Stimulated activated CD4-positive, alpha-beta T cell treated with anti-CD3 and anti-CD28 coated beads, TNF-alpha, amount 100 ng/mL, for 1 hour (primary cell): ENCODE measurements at places on chromosomes 11 and 22.

DNA sequence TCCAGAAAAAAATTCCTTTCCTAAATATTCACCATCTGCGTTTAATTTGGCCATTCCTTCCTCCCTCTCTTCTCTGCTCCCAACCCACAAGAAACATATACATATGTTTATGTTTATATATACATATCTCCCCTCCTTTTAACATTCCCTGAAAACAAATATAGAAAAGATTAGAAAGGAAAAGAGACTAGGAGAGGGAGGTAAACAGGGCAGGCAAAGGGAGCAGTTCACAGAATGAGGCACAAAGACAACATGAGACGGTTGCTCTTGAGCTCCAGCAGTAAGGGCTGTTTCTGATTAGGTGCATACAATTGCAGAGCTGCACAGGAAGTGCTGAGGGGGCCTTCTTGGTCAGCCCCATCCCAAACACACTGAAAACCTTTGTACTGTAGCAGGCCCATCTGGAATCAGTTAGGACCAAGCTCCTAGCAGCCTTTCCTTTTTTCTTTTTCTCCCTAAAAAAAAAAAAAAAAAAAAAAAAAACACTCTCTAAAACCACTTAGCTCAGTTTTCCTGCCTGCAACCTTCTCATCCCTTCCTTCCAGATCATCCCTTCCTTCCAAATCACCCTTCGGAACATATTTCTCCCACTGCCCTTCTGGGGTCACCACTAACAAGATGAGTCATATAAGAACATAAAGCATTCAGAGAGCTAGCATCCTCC lies 57.0 kb downstream of the RBFOX2 start:
- no peak for DNase-seq

DNA sequence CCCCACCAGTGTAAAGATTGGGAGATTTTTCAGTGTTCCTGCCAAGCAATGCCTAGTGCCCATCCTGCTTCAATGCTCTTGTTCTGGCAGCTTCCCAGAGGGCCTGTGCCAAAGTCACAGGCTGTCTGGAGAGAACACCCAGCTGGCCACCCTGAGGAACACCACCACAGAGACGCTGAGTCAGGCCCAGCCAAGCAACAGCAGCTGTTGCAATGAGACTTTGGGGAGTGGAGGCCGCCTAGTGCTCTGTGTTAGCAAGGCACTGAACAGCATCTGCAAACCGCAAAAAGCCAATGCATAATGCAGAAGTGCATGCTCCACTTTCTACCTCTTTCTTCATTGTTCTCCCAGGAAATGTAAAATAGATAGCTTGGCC lies 168.1 kb downstream of the NXPE2 start:
- DNase-seq = no peak

GRCh38 chr11:75270896-75271418 lies 30.4 kb downstream of the TPBGL start:
- DNase-seq = no peak

- no peak for DNase-seq
Measured at GRCh38 chr11:83235825-83236224, 42.3 kb downstream of the ANKRD42 start.

GRCh38 chr11:68523743-68524142 lies 63.2 kb downstream of the PPP6R3 start:
- no peak for DNase-seq

- no peak for DNase-seq
Measured at GRCh38 chr11:109046284-109046992, 375.6 kb upstream of the C11orf87 start.

DNA sequence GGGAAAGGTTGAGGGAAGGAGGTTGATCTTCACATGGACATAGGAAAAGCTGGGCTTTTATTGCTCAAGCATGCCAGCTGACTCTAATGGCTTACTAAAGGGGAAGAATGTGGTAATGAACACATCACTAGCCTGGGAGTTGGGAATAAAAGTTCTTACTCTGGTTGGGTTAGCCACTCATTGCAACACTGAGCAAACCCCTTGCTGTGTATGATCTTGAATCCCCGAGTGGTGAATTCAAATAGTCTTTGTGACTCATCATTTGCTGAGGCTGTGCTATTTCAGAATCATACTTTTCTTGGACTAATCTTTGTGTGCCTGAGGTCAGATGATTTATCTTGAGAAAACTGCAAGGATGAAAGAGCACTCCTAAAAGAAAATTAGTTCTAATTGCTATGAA lies 304.1 kb upstream of the ANO5 start:
- no peak for DNase-seq

DNA sequence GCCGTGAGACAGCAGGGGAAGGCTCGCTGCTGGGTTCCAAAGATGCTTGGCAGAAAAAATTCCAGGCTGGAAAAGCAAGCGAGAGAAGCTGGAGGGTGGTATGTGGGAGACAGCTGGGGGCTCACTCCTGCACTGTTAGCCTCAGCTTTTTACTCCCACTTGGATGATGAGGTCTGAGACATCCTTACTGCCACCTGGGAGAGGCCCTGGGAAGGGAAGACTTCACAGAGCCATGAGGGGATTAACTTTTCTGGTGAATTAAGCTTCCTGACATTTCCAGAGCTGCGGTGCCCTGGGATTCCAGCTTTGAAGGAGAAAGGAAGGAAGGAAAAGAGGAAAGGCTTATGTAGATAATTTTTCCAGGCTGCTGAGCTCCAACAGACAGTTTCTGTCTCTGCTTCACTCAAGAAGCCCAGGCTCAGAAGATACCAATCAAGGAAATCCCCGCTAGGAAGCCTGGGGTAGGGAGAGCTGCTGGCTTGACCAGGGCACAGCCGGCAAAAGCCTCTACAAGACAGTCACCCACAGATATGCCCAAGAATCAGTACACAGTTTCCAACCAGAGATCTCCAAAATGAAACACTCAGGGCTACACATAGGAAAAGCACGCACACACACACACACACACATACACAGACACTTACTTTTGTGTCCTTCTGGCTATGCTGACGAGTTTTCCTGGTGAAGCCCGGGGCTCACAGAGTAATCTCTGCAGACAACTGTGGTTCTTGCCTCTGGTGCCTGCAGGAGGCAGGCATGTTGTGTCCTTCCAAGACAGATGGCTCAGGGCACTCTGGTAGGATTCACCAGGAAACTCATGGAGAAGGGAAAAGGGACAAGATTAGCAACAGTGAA lies 907 bp downstream of the MCHR1 start:
- no peak for DNase-seq

DNA sequence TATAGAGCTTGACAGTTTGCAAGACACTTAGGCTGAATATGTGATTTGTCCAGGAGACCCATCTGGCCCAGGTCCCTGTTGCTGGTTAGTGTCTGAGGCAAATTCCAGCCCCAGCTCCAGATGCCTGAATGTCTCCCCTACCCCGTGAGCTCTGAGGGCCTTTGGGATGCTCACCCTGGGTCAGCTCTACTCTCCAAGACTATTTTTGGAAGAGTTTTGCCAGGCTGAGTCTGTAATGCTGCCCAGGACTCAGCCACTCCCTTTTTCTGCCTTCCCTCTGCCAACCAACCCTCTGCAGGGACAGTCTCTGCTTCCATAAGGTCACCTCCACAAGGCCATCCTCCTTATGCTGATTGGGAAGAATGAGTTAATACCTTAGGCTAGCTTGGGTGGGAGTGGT lies 66.3 kb downstream of the CABIN1 start:
- DNase-seq = no peak

GRCh38 chr11:8346157-8346755 lies 82.6 kb upstream of the LMO1 start:
- no peak for DNase-seq

DNA sequence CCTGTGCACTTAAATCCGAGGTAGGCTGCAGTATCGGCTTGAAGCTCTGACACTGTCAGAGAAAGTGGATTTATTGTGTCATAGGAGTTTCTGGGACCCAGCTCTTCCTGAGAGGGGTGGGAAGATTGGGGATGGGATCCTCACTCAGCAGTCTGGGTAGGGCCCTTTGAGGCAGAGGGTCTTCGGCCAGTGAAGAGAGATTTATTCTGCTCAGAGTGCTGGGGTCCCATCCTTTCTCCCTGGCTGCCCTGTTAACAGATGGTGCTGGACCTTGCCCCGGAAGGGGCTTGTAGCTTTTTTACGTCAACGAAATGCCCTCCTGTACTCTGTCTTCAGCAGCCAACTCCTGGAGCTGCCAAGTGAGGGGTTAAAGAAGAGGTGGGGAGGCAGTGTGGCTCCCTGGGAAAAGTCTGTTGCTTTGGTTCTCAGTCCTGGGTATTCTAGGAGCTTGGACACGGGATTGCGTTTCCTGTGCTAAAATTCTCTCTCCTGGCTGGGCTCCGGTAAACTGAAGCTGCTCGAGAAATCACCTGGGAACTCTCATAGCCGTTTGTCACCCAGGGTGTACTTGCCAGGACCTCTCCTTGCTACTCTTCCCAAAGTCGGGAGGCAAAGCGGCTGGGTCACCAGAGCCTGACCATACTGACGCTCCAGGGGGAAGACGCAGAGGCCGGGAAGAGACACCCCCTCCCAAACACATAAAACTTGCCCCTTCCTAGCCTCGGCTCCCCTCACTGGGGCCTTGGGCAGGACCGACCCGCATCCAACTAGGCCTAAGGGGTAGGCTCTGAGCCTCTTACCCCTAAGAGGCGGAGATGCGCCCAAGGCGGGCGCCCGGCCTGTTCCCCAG lies 806 bp upstream of the SMDT1 start:
- DNase-seq = no peak

- no peak for DNase-seq
Measured at GRCh38 chr11:37343290-37343689, 745.3 kb upstream of the RAG2 start.

GRCh38 chr11:2647167-2647566 lies 52.6 kb downstream of the KCNQ1OT1 start:
- DNase-seq = no peak

GRCh38 chr11:94168882-94169281 lies 40.2 kb downstream of the PANX1 start:
- DNase-seq = no peak

DNA sequence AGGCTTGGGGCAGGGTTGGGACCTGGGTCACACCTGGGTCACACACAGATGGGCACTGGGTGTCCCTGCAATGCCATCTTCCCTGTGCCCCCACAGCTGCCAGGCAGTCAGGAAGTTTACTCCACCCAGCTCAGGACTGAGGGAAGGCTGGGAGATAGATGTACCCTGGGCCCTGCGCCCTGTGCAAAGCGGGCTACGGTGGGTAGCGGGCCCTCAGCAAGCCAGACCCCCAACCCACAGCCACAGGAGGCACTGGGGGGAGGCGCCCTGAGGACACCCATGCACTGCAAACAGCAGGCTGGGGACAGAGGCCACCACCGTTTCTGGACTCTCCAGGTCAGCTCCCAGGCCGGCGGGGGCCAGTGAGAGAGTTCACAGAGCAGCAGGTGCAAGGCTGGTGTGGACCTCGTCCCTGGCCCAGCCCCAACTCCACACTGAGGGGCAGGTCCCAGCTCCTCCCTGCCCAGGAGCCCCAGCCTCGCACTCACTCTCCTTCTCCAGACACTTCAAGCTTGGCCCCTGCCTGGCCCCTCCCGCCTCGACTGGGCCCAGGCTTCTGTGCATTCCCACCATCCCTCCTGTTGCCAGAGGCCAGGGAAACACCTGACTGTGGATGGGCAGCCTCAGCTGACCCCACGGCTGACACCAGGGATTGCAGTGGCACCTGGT lies 4.9 kb downstream of the DUSP8 start:
- no peak for DNase-seq

DNA sequence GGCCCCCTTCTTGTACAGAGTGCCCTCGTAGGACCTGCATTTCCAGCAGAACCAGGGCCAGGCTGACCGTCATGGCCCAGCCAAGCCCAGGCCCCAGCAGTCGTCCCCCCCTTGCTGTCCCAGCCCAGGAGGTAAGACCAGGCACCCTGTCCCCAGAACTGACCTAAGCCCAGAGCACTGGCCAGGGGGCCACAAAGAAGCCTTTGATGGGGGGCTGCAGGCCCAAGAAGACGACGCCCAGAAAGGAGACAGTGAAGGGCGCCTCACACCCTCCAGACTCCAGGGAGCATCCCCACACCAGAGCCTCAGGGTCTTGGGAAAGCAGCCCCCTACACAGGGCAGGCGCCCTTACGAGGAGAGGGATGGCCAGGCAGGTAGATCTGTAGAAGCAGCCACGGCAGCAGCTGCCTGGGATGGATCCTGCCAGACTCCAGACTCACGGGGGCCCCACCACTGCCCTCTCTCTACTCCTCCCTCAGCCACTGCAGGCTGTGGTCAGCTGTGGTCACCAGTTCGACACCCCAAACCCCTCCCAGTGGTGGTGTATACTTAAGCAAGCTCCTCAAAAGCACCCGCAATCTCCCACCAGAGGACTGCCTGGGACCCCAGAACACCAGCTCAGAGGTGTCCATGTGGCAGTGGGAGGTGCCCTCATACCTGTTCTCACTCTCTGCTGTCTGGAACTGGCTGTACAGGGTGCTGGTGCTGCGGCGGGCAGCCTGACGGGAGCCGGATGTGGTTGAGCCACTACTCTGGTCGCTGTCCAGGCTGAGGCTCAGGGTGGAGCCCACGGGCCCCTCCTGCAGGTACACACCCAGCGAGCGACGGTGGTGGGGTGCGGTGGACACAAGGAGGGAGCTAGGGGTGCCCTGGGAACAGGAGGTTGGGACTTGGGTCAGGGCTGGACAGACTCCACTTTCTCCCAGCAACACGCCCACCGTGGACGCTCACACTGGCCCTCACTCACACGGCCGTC lies 27.0 kb downstream of the SBF1 start:
- DNase-seq = no peak

GRCh38 chr11:121722431-121723245 lies 269.9 kb upstream of the SORL1-AS1 start:
- no peak for DNase-seq

DNA sequence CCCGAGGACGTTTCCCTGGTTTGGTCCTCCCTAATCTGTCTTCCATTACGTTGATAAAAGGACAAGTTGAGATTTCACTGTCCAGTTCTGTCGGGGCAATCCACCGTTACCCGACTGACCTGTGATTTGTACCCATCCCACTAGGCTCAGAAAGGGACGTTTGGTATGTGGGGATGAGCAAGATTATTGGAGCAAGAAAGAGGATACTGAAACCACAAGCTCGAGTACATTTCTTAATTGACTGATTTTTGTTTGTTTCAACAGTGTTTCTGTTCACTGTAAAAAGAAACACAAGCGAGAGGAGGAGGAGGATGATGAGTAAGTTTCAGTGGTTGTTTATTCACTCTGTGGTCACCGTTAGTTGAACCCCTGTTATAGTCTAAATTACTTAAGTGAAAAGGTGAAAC lies 969 bp downstream of the CCDC117 start:
- no peak for DNase-seq

DNA sequence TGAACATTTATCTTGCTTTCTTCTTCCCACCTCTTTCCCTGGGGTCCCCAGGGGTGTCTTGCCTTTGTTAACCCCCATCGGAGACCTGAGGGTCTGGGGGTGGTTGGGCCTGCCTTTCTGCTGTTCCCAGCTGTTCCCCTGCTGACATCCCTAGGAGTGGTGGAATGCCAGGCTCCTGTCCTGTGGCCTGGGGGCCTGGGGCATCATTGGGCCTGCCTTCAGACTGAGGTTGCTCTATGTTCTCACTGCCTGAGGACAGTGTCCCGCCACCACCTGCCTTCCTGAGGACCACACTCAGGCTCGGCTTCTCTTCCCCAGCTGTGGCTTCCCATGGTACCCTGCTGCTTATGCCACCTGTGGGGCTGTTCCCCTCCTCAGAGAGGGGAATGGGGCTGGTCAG lies 1.1 kb upstream of the IL18BP start:
- no peak for DNase-seq
